ENCODE measurements at places on chromosomes 2 and 18.

GRCh38 chr2:25341753-25342371 lies at the start of gene DNMT3A:
Gene DNMT3A (minus strand): TSS chr2:25341925. CDS start chr2:25313984, 27,941 bp downstream.
- DNase-seq: peak; percentile 16

DNA sequence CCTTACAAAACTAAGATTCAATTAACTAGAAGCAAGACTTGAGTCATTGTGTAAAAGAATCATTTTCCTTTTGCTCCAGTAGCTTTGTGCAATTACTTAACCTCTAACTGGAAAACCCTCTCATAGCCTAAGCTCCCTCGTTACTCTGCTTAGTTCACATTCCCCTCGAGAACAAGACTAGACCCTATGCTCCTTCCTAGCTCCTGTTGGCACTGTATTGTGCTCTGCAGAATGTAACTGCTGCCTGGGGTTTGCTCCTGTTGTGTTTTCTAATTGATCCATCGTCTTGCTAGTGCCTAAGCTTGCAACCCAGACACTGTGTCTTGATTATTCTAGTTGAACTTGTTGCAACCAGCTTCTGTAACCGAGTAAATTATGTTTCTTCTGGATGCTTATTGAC lies 347.0 kb downstream of the ZNF804A start:
- DNase-seq: no peak

GRCh38 chr2:127324635-127325034 lies 30.7 kb upstream of the ERCC3 start:
- peak; percentile 17 for DNase-seq

DNA sequence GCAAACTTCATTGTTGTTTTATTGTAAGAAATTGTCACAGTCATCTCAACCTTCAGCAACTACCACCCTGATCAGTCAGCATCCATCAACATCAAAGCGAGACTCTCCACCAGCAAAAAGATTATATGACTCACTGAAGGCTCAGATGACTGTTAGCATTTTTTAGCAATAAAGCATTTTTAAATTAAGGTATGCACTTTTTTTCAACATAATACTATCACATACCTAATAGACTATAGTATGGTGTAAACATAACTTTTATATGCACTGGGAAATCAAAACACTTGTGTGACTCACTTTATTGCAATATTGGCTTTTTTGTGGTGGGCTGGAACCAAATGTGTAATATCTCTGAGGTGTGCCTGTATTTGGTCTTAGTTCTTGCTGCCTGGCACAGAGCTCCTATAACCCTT lies 15.6 kb downstream of the SCN1A start:
- no peak for DNase-seq

DNA sequence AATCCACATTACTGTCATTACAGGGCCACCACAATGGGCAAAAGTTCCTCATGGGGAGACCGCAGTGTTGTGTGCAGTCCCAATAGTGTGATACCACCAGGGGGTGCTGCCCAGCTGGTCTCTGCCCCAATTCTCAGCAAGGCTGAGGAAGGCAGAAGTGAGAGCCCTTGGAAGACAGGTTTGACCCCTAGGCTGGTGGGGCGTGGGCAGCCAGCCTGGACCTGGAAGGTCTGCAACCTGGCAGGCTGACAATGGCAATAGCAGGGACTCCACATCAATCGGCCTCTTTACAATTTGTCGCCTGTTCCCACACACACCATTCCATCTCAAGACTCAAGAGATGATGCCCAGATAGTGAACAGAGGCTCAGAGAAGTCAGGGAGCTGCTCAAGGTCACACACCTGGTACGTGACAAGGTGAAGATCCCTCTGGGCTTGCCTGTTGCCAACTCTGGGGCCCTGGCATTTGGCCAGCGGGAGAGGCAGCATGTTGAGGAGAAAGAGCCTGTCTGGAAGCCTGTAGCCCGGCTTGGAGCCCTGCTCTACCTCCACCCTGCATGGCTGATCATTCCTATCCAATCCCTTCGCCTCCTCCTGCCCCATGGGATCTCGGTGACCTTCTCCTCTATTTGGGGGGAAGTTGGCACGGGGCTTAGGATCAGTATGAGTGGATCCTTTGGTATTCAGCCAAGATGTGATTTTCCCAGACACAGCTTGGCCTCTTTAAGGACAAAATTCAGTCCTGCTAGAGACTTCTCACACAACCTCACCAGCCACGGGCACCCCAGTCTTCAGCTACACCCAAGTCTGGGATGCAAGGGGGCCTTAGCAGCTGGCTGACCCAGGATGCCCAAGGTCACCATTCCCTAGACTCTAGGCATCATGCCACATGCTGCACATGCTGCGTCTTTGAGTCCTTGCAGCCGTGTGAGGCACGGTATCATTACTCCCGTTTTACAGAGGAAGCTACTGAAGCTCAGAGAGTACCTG lies 2.9 kb upstream of the ATOH8 start:
- peak; percentile 47 for DNase-seq

- DNase-seq: no peak
Observed at GRCh38 chr2:42102591-42103450, 55.0 kb downstream of the PKDCC start.

GRCh38 chr18:40653682-40654081 lies 1301.4 kb upstream of the PIK3C3 start:
- no peak for DNase-seq

- no peak for DNase-seq
Observed at GRCh38 chr2:237298151-237299118, 115.5 kb downstream of the COL6A3 start.

GRCh38 chr2:69583321-69583833 lies 60.2 kb downstream of the AAK1 start:
- no peak for DNase-seq

Data from DMS 273 treated with DMSO at 0.1 percent for 48 hours (cell line).